ENCODE measurements at places on chromosomes 12 and 14. TPM values are rescaled to one million over a fixed set of nuclear protein-coding genes. Genes with fewer than 3 reads are reported as not detected.

Gene COX14
- 97.7 TPM for total RNA-seq

Gene PTPRQ
- total RNA-seq = 0.83 TPM

Gene NPAS3
- 6.4 TPM for total RNA-seq

Gene MYF6
- total RNA-seq = not detected

Gene TMEM179
- 1.5 TPM for total RNA-seq

Gene CCDC63
- not detected for total RNA-seq

Gene NT5DC3
- total RNA-seq = 225 TPM

GRCh38 chr14:75213172-75213571 lies 36.8 kb upstream of the TMED10 start:
- no peaks in the 10 kb centered on the region for H3K4me1 ChIP-seq
- no peak for DNase-seq
- H3K27ac ChIP-seq = no peak overlapping the region
- no peaks in the 10 kb centered on the region for H3K27me3 ChIP-seq
- no peak overlapping the region for H3K4me3 ChIP-seq

GRCh38 chr12:54207539-54208294 lies 18.9 kb upstream of the SMUG1 start:
- H3K4me1 ChIP-seq = no peaks in the 10 kb centered on the region
- no peaks in the 10 kb centered on the region for H3K36me3 ChIP-seq
- H3K4me3 ChIP-seq = no peak overlapping the region
- peaks cover 85% of the 10 kb centered on the region for H3K27me3 ChIP-seq

DNA sequence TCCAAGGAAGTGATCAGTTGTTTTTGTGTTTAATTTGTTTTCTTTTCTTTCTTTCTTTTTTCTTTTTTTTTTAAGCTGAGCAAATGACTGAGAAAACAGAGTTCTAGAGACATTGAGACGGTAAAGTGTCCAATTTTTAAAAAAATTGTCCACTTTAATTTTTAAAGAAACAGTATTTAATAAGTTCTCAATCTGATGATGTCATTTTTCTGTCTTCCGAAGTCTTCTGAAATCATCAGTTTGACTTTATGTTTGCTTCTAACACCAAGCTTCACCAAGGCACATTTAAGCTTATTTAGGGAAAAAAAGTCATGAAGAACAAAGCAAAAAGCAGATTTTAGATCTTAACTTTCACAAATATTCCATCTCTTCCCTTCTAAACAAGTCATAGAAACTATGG lies 63.4 kb upstream of the RTRAF start:
- H3K4me1 ChIP-seq = peaks cover 29% of the 10 kb centered on the region
- H3K4me3 ChIP-seq = no peak overlapping the region

DNA sequence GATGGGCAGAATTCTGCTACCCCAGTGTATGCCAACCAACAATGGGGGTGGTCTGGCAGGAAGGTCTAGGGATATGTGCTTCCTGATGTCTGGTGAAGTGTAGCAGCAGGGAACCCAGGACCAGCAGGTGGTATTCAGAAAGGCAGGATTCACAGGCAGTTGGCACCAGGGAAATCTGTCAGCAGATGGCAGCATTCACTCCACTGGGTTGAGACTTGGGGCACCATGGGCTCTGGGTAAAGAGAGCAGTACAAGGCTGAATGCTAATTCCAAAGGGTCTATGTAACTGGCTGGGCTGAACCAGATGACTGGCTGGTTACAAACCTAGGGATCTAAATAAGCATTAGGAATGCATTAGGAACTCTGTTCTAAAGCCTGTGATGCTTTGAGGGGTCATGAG lies 466.9 kb upstream of the STXBP6 start:
- no peaks in the 10 kb centered on the region for H3K4me1 ChIP-seq
- no peak overlapping the region for H3K27ac ChIP-seq
- no peak overlapping the region for H3K4me3 ChIP-seq
- DNase-seq = no peak
- H3K36me3 ChIP-seq = no peaks in the 10 kb centered on the region

DNA sequence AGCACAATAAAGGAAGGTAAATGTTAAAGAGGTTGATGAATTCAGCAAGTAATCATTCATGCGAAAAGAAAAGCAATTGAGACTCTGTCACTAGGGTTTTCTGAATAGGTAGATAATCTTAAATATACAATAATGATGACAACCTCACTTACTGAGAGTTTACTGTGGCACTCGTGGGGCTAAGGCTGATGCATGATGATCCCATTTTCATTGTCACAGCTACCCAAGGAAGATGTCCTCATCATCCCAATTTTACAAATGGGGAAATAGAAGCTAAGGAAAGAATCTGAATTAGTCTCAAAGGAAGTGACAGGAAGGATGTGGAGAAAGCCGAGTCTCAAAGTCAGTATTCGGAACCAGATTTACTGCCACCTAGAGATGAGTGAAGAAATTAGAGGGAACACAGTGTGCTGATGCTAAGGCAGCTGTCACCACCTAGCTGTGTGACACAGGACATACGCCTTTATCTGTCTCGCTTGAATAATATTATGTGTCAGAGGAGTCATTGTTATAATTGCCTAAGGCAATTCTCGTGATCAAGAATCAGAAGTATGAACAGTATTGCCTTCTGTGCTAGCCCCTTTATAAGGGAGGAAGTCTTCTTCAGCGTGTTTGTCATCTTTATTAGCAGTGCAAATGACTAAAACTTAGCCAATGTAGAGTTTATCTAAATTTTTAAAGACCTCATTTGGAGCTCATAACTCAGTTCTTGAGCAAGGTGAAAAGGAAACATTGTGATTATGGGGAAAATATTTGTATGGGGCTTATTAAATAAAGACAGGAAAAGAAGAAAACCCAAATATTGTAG lies 63.2 kb downstream of the ERGIC2 start:
- no peak for DNase-seq
- H3K4me1 ChIP-seq = peaks cover 6% of the 10 kb centered on the region
- no peak overlapping the region for H3K27ac ChIP-seq
- no peak overlapping the region for H3K4me3 ChIP-seq
- H3K27me3 ChIP-seq = no peaks in the 10 kb centered on the region

- peaks cover 15% of the 10 kb centered on the region for H3K27me3 ChIP-seq
- H3K36me3 ChIP-seq = no peaks in the 10 kb centered on the region
- H3K4me3 ChIP-seq = peak overlapping the region; percentile 53
- DNase-seq = no peak
Measured at GRCh38 chr14:52314595-52315354, 663 bp downstream of the PTGER2 start.

- H3K27ac ChIP-seq = no peak overlapping the region
- H3K4me1 ChIP-seq = no peaks in the 10 kb centered on the region
- no peaks in the 10 kb centered on the region for H3K27me3 ChIP-seq
- H3K36me3 ChIP-seq = no peaks in the 10 kb centered on the region
- DNase-seq = no peak
Measured at GRCh38 chr12:98213556-98213955, 301.8 kb upstream of the TMPO start.

DNA sequence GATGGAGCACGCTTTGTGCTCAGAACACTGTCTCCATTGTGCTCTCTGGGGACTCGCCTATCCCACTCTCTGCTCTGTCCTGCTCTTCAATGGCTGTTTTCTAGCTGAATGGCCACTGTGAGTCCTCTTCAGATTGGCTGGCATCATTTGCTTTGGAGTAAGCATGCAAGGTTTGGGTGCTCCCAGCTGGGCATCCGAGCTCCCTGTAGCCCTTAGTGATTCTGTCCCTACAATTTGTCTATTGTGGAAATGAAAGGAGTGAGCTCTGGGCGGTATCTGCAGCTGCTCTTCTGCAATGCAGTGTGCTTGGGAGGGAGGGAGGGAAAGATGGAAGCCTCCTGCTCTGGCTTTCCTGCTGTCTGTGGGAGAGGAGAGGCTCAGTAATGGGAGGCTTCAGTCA lies 84.8 kb downstream of the SMOC1 start:
- H3K4me1 ChIP-seq = no peaks in the 10 kb centered on the region
- H3K4me3 ChIP-seq = no peak overlapping the region
- no peaks in the 10 kb centered on the region for H3K27me3 ChIP-seq
- H3K27ac ChIP-seq = no peak overlapping the region

GRCh38 chr14:75803765-75804164 lies 142.7 kb downstream of the TTLL5 start:
- H3K27me3 ChIP-seq = no peaks in the 10 kb centered on the region
- no peak overlapping the region for H3K4me3 ChIP-seq
- H3K4me1 ChIP-seq = peaks cover 26% of the 10 kb centered on the region
- no peak overlapping the region for H3K27ac ChIP-seq

DNA sequence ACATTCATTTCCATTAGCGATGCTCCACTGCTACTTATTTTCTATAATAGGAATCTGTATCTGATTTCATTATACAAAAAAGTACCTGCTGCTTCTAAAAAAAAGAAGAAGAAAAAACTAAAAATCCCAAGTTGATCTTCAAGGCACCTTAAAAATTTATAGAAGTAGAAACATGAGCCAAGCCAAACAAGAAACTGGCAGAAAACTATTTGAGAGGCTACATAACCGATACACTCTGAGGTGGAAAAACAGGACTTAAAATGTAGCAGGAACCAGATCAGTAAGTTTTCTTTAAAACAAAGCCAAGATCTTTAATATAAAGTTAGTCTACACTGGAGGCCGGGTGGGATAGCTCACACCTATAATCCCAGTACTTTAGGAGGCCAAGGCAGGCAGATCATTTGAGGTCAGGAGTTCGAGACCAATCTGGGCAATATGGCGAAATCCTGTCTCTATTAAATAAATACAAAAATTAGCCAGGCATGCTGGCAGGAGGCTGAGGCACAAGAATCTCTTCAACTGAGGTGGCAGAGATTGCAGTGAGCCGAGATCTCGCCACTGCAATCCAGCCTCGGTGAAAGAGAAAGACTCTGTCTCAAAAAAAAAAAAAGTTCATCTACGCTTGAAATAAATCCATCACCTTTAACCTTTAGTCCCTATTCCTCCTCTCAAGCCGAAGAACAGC lies 278.6 kb downstream of the MED13L start:
- H3K27me3 ChIP-seq = no peaks in the 10 kb centered on the region
- H3K4me3 ChIP-seq = no peak overlapping the region
- H3K4me1 ChIP-seq = peaks cover 23% of the 10 kb centered on the region
- DNase-seq = no peak
- peaks cover 9% of the 10 kb centered on the region for H3K36me3 ChIP-seq

GRCh38 chr14:88421286-88421685 lies 35.8 kb downstream of the SPATA7 start:
- no peak overlapping the region for H3K27ac ChIP-seq
- no peak for DNase-seq
- H3K4me1 ChIP-seq = peaks cover 12% of the 10 kb centered on the region
- no peak overlapping the region for H3K4me3 ChIP-seq
- H3K36me3 ChIP-seq = peaks cover 13% of the 10 kb centered on the region
- no peaks in the 10 kb centered on the region for H3K27me3 ChIP-seq

DNA sequence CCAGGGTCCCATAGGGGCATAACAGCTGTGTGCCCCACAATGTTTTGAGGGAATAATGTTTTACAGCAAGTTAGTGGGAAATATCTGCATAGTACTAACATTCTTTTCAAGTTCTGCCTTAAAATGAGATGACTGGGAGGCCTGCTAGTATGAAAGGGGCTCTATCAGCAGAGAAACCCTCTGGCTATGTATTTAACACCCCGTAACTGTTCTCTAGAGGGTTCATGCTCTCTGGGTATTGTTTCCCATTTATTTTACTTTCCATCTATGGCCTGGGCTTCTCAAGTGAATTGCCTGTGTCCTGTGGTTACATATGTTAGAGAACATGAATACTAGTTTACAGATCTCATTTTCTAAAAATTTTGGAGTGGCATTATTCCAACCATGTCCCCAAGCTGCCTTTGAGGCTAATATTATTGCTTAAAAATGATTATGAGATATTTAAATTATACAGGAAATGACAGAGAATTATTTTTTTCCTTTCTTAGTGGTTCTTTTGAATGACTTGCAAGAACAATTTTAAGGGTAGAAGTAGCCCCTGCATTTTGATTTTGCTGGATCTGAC lies 37.5 kb downstream of the GNG2 start:
- no peak overlapping the region for H3K27ac ChIP-seq
- no peaks in the 10 kb centered on the region for H3K27me3 ChIP-seq
- DNase-seq = no peak
- no peak overlapping the region for H3K4me3 ChIP-seq
